Common myeloid progenitor, CD34-positive (primary cell): ENCODE measurements at places on chromosomes 11 and 22.

DNA sequence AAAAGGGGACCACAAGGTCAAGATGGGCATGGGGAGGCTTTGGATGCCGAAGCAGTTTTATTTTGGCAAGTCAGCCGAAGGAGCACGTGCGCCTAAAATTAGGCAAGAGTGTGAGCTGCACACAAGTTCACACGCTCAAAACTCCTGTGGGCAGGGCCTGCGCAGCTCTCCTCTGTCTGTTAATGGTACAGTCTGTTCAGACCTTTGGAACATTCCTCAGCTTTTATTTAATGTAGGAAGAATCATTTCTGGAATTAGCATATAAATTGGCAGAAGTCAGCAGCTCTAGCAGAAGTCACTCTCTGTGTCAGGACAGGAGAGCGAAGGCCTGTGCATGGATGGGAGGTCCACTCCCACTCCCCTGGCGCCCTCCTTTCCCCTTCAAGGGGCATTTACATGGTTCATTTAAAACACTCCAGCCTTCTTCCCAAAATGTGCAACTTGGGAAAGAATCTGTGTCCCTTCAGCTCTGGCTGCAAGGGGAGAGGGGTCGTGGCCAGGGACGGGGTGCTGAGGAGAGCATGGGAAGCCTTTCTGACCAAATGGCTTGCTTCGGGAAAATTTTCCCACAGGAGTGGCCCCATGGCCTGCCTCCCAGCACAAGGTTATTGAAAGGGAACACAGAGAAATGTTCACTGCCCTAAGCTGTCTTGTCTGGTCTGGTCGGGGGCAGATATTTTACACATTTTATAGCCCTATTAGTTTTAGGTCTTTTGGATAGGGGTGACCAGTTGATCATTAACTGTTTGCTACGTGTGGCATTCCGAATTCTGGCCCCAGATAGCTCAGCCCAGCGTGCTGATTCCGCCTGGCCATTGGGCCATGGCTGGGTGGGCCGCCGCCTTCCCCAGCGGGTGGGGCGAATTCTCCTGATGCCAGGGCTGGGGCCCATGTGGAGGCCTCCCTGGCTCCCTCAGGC is 43.9 kb upstream of the SMIM38 start:
- H3K4me3 ChIP-seq: no peak overlapping the region
- H3K27me3 ChIP-seq: no peaks in the 10 kb centered on the region
- DNase-seq: no peak
- H3K27ac ChIP-seq: no peak overlapping the region
- no peaks in the 10 kb centered on the region for H3K36me3 ChIP-seq
- H3K4me1 ChIP-seq: no peaks in the 10 kb centered on the region

DNA sequence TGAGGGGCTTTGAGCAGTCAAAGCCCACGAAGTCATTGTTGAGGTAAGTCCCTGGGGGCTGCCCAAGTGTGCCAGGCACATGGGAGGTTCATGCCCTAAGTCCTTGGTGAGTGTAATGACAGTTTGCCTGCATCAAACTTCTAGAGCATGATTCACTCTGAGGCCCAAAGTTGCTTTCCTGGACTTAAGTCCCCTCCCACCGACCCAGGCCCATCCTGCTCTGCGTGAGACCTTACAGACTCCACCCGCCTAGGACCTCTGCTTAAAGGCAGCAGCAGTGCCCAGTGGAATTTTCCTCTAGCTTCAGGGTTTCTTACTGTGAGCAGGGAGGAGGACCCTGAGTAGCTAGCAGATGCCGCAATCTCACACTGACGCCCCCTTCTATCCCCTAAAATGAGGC is 5.7 kb upstream of the PVALB start:
- no peaks in the 10 kb centered on the region for H3K36me3 ChIP-seq
- no peak overlapping the region for H3K27ac ChIP-seq
- H3K4me1 ChIP-seq: no peaks in the 10 kb centered on the region
- DNase-seq: no peak
- H3K27me3 ChIP-seq: peaks cover 9% of the 10 kb centered on the region

GRCh38 chr22:45218976-45219375 is 21.7 kb downstream of the KIAA0930 start:
- peaks cover 31% of the 10 kb centered on the region for H3K4me1 ChIP-seq
- no peak for DNase-seq
- H3K27me3 ChIP-seq: no peaks in the 10 kb centered on the region
- no peak overlapping the region for H3K27ac ChIP-seq
- no peak overlapping the region for H3K4me3 ChIP-seq

DNA sequence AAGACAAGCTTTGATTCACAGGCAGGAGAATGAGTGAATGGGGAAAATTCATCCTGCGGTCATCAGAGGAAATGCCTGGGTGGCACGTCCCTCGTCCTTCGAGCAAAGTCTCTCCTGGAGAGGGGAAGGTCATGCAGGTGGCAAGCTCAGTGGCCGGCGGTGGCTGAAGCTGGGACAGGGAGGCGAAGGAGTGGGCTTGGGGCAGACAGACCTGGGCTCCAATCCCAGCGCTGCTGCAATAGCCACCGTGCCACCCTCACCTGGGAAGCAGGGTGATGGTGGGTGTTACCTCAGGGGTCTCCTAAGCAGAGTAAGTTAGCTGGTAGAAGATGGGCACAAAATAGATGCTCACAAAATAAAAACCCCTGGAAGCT is 22.4 kb upstream of the CACNG2 start:
- H3K4me3 ChIP-seq: no peak overlapping the region
- H3K36me3 ChIP-seq: no peaks in the 10 kb centered on the region
- no peaks in the 10 kb centered on the region for H3K4me1 ChIP-seq
- H3K27me3 ChIP-seq: peaks cover 5% of the 10 kb centered on the region

DNA sequence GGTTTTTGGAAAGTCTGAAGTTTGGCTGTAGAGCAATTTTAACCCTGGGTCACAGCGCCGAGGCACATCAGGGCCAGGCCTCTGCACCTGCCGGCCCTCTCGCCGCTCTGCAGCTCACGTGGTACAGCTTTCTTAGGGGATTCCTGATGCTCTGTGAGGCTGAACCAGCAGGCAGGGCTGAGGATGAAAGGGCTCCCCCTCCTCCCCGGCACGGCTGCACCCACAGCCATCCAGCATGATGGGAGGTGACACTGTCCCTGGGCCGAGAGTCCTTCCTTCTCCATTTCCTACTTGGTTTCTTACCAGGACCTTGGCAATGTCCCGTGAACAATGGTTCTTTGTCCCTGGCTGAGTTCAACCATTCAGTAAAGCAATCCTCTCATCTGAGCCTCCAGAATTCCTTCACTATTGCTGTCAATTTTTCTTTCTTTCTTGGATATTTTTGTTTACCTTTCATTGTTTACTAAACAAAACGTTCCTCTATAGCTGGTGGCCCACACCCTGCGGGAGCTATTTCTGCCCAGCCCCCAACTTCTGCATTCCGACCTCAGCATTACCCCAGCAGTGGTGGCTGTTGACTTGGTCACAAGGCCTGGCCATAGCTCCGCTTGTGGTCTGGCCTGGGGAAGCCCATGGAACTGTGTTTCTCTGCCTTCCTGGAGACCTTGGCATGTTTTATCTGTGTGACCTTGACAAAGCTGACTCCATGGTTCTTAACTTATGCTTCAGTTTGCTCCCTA is 172.8 kb upstream of the B3GAT1 start:
- no peak overlapping the region for H3K27ac ChIP-seq
- H3K4me3 ChIP-seq: no peak overlapping the region
- no peak for DNase-seq
- H3K36me3 ChIP-seq: no peaks in the 10 kb centered on the region

DNA sequence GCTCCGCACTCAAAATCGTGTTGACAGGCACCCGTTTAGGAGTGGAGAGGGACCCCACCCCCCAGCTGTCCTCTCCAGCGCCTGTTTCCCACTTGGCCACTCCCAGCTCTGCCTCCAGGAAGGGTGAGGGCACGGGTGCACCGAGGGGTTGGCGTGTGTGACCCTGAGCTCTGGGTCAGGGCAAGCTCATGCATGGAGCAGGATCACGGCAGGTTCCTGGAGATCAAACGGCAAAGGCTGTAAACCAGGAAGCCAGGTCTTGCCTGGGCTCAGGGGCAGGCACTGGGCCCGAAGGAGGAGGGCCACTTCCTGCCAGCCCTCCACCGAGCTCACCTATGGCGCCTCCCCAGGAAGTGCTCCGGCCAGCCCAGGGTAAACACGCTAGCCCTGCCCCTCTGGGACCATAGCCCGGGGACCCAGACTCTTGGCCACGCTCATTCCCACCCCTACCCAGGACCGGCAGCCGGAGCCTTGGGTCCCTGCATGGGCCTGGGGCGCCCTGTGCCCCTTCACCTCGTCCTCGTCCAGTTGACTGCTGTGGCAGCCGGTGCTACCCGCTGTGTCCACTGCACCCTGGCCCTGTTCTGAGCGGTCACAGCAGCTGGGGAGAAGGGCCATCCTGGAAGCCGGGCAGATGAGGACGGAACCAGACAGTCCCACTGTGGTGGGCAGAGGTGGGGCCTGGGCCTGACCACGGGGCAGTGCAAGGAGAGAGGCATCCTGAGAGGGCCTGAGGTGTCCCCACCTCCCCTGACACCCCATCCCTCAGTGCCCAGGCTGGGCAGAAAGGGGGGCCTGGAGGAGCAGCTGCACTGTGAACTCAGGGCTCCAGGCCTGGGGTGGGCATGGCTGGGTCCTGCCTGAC is 1.0 kb upstream of the EPS8L2 start:
- no peak for DNase-seq
- peaks cover 8% of the 10 kb centered on the region for H3K36me3 ChIP-seq
- H3K4me3 ChIP-seq: no peak overlapping the region
- H3K4me1 ChIP-seq: peaks cover 9% of the 10 kb centered on the region

DNA sequence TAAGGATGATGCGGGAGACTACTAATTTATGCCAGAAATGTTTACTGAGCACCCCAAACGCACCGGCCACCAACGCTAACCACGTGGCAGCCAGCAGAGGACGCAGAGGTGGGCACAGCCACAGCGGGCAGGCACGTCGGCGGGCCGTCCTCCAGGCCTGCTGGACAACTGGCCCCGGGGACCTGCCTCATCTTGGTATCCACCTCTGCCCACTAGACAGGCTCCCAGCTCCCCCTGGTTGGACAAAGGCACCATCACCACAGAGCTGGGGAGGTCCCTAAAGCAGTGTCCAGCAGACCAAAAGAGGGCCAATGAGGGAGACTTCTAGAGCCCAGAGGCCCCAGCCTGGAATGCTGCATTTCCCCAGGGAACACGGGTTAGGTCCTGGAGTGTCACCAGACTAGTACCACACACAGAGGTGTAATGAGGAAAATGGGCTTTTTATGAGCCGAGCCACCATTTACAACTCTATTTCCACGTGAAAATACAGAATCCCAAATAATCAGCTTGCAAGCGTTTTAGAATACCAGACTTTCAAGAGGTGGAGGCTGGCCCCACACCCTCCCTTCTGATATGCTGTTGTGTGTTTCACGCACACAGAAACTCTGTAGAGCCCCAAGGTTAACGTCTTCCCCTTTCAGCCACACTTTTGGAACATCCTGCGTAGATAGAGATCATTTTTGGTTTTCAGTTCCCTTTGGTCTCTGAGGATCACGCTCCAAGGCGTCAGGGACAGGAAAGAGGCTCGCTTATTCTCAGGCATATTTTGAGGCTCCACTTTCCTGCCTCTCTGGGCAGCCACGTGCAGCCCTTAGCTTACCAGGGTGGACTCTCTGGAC is 23.7 kb upstream of the BID start:
- peak; percentile 58 for DNase-seq
- peaks cover 2% of the 10 kb centered on the region for H3K36me3 ChIP-seq
- H3K27me3 ChIP-seq: no peaks in the 10 kb centered on the region
- no peak overlapping the region for H3K4me3 ChIP-seq
- peaks cover 10% of the 10 kb centered on the region for H3K4me1 ChIP-seq

DNA sequence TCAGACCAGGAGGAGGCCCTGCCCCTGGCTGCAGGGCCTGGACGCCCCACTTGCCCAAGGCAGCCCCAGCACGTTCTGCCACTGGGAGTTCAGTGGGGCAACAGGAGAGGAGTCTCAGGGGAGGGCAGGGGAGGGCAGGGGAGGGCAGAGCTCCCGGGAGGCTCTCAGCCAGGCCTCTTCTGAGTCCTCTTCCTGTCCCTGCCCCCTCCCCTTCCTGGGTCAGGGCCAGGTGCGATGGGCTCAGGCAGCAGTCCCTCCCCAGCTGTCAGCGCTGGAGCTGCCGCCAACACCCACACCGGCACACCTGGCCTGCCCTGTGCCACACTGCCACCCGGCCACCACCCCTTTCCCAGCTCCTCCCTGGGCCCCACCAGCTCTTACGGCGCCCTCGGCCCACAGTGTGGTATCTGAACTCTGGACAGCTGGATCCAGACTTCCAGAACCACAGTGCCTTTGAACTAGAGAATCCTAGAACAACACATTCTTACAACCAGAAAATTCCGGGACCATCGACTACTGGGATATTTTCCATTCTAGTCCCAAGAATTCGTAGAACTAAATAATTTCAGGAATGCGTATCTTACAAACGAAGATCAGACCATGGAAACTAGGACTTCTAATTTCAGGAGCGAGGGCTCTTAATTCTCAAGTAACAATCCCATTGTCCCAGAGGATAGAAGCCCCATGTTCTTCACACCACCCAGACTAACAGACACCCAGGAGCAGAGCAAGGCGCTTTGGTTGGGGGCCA is 21.8 kb downstream of the RPL3 start:
- H3K36me3 ChIP-seq: no peaks in the 10 kb centered on the region
- no peak overlapping the region for H3K4me3 ChIP-seq
- H3K27ac ChIP-seq: no peak overlapping the region
- H3K27me3 ChIP-seq: peaks cover 5% of the 10 kb centered on the region

- no peaks in the 10 kb centered on the region for H3K27me3 ChIP-seq
- no peak overlapping the region for H3K27ac ChIP-seq
- no peak overlapping the region for H3K4me3 ChIP-seq
- peaks cover 75% of the 10 kb centered on the region for H3K4me1 ChIP-seq
- DNase-seq: no peak
Observed at GRCh38 chr11:123483058-123483457, 53.0 kb downstream of the GRAMD1B start.

- no peaks in the 10 kb centered on the region for H3K27me3 ChIP-seq
- no peaks in the 10 kb centered on the region for H3K36me3 ChIP-seq
- H3K4me1 ChIP-seq: no peaks in the 10 kb centered on the region
- H3K4me3 ChIP-seq: no peak overlapping the region
Observed at GRCh38 chr11:26229981-26230380, 101.9 kb upstream of the ANO3 start.

DNA sequence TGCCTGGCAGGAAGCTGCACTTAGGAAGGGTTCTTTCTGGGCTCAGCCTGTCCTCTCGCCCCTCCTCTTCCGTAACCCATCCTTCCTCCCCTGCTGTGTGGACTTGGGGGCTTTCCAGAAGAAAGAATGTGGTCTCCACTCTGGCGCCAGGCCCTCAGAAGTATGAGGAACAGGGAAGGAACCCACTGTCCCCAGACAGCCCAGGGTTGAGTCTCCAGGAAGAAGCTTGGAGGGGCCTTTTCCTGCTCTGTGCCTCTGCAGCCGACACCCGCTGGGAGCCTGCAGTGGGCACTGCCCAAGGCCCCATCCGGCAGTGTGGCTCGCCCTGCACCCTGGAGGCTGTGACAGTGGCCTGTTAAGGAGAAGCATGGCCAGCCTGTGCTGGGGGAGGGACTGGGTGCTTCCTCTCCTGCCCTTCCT is 112.6 kb downstream of the ST3GAL4 start:
- no peaks in the 10 kb centered on the region for H3K36me3 ChIP-seq
- peak overlapping the region; percentile 30 for H3K27ac ChIP-seq
- DNase-seq: peak; percentile 85
- H3K4me1 ChIP-seq: no peaks in the 10 kb centered on the region
- no peak overlapping the region for H3K4me3 ChIP-seq

DNA sequence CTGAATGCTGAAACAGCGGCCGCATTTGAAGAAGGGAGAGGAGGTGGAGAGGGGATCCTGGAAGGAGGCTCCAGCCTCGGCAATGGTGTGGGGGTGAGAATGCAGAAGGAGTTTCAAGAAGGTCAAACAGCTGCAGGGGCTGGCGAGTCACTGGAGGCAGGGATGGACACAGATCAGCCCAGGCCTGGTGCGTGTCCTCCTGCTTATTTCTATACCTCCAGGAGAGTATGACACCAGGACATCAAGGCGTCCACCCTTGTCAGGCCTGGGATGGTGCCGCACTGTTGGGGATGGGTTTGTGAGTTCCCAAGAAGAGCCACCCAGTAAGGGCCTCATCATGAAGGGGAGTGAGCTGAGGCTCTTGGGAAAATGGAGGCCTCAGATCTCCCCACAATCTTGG is 23.1 kb downstream of the IGLL1 start:
- H3K27me3 ChIP-seq: no peaks in the 10 kb centered on the region
- H3K4me1 ChIP-seq: no peaks in the 10 kb centered on the region
- no peak overlapping the region for H3K4me3 ChIP-seq
